ENCODE measurements at places on chromosomes 11 and 22.

- DNase-seq, result no peak
Observed at GRCh38 chr11:13104619-13105236, 95.6 kb downstream of the RASSF10 start.

DNA sequence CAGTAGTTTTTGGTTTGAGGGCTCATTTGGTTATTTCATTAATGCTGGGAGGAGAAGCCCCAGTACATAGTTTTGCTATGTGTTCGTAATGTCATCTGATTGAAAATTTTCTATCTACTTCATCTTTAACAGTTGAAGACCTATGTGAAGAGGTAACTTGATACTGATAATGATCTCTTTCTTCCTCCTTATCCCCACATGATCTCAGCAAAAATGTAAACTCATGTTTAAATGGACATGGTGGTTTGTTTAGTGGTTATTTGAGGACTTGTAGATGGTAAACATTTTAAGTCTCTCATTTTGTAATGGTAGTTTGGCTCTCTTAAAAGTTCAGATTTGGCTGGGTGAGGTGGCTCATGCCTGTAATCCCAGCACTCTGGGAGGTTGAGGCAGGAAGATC is 53.7 kb upstream of the SPTBN2 start:
- DNase-seq, result no peak

GRCh38 chr22:42308892-42309468 is 38.5 kb upstream of the TCF20 start:
- no peak for DNase-seq

GRCh38 chr11:22341588-22341931 is 3.4 kb downstream of the SLC17A6 start:
- no peak for DNase-seq

DNA sequence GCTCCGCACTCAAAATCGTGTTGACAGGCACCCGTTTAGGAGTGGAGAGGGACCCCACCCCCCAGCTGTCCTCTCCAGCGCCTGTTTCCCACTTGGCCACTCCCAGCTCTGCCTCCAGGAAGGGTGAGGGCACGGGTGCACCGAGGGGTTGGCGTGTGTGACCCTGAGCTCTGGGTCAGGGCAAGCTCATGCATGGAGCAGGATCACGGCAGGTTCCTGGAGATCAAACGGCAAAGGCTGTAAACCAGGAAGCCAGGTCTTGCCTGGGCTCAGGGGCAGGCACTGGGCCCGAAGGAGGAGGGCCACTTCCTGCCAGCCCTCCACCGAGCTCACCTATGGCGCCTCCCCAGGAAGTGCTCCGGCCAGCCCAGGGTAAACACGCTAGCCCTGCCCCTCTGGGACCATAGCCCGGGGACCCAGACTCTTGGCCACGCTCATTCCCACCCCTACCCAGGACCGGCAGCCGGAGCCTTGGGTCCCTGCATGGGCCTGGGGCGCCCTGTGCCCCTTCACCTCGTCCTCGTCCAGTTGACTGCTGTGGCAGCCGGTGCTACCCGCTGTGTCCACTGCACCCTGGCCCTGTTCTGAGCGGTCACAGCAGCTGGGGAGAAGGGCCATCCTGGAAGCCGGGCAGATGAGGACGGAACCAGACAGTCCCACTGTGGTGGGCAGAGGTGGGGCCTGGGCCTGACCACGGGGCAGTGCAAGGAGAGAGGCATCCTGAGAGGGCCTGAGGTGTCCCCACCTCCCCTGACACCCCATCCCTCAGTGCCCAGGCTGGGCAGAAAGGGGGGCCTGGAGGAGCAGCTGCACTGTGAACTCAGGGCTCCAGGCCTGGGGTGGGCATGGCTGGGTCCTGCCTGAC is 1.0 kb upstream of the EPS8L2 start:
- no peak for DNase-seq

DNA sequence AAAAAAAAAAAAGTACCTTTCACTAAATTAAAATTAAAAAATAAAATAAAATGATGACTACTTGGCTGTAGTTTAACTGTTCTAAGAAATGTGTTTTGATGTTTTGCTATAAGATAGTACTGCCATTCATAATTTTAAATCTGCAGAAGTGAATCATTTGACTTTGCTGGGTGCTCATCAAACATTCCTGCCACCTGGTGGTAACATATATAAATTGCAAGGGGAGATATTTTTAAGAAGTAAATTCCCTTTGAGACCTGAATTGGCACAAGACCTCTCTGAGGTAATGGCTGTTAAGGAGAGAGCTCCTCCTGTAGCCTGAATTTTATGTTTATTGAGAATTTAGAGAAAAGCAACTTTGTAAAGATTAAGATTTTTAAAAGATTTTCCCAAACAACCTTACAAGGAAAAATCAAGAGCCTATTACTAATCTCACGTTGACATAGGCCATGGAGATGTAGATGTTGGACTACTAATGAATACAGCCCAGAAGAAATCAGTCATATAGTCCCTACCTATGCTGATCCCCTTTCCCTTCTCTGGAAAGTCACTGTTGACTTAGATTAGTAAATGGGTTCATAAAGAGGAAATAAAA is 11.9 kb upstream of the NARS2 start:
- no peak for DNase-seq

GRCh38 chr22:35629406-35630216 is 12.5 kb upstream of the MB start:
- DNase-seq, result no peak

- DNase-seq, result no peak
Observed at GRCh38 chr11:76282811-76283595, 76.7 kb upstream of the WNT11 start.

GRCh38 chr11:75498556-75499255 is 27.0 kb downstream of the GDPD5 start:
- no peak for DNase-seq

- no peak for DNase-seq
Observed at GRCh38 chr11:69890476-69890875, 71.3 kb upstream of the FGF3 start.

DNA sequence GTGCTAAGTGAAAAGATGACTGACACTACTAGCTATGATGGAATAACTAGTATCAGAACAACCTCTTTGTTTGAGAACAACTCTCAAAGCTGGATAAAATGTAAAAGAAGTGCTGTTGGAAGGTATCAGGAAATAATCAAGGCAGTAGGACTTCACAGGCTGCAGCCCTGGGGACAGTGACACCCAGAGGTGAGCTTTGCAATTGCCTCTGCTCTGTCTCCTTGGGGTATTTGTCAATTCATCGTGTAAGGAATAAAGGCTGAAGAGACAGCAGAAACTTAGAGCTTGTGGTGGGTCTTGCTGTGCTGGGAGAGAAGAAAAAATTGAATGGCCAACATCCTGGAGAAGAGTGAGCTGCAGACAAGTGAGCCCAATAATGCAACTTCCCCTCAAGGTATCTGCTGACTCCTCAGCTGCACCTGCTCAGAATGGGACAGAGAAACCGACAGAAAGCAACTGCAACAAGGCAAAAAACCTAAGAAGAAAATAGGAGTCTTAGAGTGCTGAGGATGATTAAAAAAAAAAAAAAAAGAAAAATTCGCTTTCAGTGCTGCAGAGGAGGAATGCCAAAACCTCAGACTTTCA is 141.1 kb downstream of the RCN1 start:
- no peak for DNase-seq

GRCh38 chr11:9180784-9181183 is 84.4 kb downstream of the DENND5A start:
- DNase-seq, result no peak

DNA sequence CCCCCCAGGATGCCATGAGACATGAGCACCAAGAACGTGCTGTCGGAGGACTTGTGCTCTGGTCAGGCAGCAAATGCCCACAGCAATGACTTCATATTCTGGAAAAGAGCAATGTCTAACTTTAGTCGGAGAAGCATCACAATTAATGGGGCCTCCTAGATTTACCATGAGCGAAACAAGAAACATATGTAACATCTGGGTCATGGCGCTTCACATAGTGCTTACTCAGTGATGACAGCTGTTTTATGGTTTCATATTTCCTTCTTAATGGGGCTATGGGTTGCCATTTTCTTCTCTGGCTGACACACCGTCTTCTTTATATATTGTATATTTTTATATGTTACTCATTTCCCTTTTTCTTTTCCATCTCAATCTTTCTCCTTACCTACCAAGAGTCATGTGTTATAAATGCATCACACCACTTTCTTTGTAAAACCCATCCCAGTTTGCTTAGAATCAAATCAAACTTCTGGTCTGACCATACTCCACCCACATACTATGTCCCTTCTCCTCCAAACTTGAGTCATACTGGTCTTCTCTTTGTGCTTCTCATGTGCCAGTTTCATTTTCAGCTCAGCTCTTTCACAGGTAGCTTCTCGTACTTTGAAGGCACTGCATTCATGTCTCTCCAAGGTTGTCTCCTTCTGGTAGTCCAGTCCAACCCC is 9.4 kb upstream of the CASP12 start:
- no peak for DNase-seq

GRCh38 chr11:93532281-93532789 is 10.9 kb downstream of the SMCO4 start:
- no peak for DNase-seq

DNA sequence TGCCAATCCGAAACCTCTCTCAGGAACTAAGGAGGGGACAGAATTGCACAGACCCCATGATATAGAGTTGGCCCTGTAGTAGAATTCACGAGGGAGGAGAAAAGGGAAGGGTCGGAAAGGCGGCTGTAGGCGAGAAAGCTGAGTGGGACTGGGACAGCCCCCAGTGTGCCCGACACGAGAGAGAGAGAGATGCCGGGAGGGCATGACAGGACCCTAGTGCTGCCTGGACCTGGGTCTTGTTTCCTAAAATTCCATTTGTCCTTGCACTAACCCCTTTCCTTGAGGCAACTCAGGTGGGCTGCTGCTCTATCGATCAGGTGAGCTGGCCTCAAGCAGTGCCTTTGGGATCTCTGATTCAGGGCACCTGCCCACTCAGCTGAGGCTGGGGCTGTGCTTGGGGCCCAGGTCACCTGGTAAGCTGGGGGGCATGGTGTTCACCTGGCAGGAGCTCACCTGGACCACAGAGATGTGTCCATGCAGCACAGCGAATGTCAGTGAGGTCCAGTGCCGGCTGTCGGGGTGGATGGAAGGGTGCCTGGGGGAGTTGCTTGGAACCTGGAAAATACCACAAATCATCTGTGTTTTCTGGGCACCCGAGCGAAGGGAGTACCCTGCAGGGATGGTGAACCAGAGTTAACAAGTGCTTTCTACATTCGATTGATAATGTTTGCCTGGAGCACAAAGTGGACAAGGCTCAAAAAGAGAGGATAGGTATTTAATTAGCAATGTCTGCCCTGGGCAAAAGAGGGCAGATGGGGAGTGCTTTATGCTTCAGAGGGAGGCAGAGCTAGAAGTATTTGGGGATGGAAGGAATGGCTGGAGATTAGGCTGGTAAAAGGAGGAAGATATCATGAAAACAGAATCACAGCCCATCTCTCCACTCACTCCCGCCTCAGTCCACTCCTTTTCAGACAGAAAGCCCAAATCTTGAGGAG is 61.6 kb downstream of the NAT10 start:
- no peak for DNase-seq

DNA sequence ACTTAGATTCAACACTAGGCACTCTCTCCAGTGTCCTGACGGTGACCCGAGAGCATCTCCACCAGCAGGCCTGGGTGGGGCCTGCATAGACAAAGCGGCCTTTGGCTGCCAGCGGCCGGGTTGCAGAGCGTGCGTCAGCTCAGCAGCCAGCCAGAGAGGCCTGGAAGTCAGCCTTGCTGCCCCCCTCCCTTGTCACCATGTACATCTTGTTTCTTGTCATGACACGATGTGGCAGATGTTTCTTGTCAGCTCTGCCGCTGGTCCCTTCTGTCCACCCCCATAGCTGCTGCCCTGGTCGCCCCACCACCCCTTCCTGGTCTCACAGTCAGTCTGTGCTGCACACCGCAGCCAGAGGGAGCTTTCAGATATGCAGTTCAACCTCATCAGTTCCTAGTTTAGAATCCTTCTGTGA is 33.1 kb upstream of the CBX7 start:
- no peak for DNase-seq

- no peak for DNase-seq
Observed at GRCh38 chr22:27650985-27651384, 150.6 kb downstream of the MN1 start.

DNA sequence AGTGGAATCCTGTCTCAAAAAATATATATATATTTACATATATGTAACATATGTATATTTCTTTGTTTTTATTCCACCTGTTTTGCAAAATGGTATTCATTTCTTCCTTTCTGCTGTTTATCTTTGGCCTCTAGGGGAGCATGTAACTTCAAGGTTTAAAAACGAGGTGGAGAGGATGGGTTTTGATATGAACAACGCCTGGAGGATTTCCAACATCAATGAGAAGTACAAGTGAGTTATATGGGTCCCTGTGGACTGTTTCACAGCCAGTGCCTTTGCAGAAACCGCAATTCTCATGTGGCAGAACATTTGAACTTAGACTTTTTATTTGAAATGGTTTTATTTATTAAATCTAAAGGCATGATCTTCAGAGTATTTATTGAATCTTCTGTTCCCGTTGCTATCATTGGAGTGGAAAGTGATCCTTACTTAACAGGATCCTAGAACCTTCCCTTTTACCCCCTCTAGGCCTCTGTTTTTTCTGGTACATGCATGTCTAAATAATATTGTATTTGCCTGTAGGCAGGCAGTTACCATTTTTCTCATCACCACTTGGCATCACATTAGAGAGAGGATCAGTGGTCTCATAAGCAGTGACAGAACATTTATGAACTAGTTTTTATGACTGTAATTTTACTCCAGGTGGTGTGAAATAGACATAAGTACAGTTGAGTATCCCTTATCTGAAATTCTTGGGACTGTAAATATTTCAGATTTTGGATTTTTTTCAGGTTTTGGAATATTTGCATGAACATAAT is 81.5 kb upstream of the HORMAD2 start:
- no peak for DNase-seq

GRCh38 chr11:92396133-92396532 is 171.5 kb downstream of the FAT3 start:
- no peak for DNase-seq

GRCh38 chr11:122242731-122243130 is 126.7 kb upstream of the BLID start:
- DNase-seq, result no peak

GRCh38 chr11:113725407-113725806 is 19.3 kb upstream of the TMPRSS5 start:
- no peak for DNase-seq

Measured in stimulated activated CD4-positive, alpha-beta T cell treated with anti-CD3 and anti-CD28 coated beads, TNF-alpha, amount 100 ng/mL, for 1 hour (primary cell).